ENCODE measurements at places on chromosomes 13 and 19.

GRCh38 chr19:16135430-16136127 is 7.9 kb upstream of the HSH2D start:
- DNase-seq, result no peak

DNA sequence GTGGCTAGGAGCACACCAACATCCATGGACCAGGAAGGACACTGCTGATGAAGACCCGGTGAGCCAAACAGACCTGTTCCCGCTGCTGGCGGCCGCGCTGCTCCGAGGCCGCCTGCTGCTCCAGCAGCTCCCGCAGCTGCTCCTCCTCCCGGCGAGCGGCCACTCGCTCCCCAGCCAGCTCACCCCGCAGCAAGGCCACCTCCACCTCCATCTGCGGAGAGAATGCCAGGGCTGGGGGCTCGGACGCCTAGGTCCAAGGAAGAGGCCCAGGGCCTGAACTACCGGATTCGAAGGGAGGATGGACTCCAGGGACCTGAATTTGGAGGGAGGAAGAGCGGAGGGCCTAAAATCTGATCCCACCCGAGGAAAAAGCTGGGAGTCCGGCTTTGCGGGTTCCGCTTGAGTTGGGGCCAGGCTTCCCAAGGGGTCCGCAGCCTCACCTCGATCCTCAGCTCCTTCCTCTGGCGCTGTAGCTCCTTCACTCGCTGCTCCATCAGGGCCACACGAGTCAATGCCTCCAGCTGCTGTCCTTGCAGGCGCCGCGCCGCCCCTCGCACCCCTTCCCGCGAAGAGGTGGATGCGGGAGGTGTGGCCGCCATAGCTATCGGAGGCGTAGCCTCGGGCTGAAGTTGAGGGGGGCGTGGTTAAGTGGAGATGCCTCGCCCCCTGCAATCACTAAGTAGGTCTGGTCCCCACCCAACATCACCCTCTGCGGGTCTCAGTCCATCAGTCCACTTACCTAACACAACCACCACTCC is 2.7 kb downstream of the PHLDB3 start:
- DNase-seq, result no peak

DNA sequence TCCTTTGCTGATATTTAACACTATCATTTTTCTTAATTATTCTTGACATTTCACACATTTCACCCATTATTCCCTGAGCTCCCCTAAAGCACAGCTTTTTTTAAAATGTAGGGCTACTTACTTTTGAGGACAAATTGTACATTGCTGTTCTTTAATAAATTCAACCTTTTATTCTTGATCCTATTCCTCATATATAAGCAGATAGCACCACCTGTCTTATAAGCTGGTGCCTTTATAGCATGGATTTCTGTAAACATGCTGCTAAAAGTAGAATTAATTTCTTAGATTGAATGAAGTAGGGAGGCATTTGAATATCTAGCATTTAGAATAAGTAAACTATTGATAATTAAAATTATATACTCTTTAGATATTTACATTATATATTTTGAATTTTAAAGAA is 603.4 kb upstream of the PCDH9 start:
- no peak for DNase-seq

GRCh38 chr19:14177496-14178074 is 28.4 kb downstream of the ADGRL1 start:
- no peak for DNase-seq

- DNase-seq, result no peak
Measured at GRCh38 chr19:954272-954671, 28.4 kb downstream of the ARID3A start.

All from fibroblast of mammary gland (primary cell).